Fibroblast of skin of left quadriceps (primary cell): ENCODE measurements at places on chromosomes 7 and 10.

GRCh38 chr7:101565601-101566209 lies 63.4 kb downstream of the MYL10 start:
- no peak for DNase-seq

DNA sequence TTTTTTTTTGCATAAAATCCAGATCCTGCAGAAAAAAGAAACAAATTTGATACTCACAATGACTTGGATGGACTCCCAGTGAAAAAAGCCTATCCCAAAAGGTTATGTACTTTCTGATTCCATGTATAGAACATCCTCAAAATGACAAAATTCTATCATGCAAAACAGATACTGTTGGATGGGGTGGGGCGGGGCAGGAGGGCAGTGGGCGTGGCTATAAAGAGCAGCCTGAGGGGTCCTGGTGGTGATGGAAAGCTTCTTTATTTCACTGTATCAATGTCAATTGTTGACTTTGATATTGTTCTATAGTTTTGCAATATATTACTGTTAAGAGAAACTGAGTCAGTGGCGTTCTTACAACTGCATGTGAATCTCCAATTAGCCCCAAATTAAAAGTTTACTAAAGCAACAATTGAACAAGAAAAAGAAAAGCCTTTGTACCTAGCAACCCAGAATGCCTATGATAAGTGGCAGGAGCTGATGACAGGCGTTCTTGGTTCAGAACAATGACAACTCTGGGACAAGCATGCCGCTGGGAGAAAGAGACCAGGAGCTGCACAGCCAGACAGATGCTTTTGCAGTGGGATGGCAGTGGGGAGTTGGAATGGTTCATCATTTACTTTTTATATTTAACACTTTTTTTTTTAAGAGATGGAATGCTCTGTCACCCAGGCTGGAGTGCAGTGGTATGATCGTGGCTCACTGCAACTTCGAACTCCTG lies 101.9 kb downstream of the LHPP start:
- no peak for DNase-seq

DNA sequence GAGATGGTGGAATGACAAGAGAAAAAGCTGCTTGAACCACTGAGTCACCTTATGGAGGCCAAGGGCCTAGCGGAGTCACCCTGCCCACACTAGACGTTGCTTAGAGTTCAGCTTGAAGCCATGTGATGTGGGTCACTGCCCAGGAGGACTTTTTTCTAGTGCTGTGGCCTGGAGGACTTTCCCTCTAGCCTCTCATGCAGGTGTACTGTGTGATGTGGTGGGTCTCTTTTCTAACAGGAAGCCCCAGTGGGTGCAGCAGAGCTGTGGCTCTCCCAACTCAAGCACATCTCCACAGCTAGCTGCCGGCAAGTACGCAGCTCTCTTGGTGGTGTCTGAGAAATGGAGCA lies 13.6 kb downstream of the POR start:
- no peak for DNase-seq

GRCh38 chr10:87684001-87684638 lies 24.4 kb downstream of the PAPSS2 start:
- DNase-seq, result no peak

DNA sequence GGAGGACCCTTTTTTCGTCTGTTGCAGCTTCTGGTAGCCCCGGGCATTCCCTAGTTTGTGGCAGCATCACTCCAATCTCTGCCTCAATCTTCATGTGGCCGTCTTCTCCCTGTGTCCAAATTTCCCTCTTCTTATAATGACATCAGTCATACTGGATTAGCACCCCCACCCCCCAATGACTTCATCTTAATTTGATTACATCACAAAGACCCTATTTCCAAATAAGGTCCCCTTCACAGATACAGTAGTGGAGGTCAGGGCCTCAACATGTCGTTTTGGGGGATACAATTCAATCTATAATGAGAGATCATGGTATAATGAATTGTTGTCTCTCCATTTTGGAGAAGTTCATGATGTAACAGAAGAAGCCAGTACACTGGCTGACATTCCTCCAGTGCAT lies 28.1 kb upstream of the EZH2 start:
- DNase-seq, result no peak

DNA sequence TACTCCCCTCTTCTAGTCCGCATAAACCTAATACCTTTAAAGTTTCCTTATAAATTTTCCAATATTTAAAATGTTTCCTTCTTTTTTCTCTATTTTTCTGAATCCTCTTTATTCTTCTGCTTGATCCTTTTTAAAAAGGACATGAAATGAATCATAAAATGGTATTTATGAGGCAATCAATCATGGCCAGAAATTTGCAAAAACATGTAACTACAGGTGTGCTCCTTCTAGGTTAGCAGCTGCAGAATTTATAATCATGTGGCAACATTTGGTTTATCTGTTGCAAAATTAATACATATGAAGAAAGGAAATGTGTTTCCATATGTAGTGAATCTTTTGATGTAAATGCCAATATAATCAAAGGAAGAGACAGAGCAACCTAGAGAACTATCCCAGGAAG lies 1008.5 kb downstream of the ANKRD7 start:
- no peak for DNase-seq

DNA sequence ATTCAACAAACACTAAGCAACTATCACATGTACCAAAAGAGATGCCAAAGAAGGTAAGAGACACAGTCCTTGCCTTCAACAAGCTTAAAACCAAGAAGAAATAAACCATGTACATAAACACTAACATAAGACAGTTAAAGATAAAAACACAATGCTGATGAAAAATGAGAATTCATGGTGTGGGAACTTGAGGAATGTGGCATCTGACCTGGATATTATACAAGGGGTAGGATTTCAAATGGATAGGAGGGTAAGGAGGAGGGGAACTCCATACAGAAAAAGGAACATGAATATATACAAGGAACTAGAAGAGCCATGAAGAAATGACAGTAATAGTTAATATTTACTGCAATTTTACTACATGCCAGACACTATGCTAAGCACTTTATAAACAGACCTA lies 11.0 kb downstream of the HIBADH start:
- no peak for DNase-seq

DNA sequence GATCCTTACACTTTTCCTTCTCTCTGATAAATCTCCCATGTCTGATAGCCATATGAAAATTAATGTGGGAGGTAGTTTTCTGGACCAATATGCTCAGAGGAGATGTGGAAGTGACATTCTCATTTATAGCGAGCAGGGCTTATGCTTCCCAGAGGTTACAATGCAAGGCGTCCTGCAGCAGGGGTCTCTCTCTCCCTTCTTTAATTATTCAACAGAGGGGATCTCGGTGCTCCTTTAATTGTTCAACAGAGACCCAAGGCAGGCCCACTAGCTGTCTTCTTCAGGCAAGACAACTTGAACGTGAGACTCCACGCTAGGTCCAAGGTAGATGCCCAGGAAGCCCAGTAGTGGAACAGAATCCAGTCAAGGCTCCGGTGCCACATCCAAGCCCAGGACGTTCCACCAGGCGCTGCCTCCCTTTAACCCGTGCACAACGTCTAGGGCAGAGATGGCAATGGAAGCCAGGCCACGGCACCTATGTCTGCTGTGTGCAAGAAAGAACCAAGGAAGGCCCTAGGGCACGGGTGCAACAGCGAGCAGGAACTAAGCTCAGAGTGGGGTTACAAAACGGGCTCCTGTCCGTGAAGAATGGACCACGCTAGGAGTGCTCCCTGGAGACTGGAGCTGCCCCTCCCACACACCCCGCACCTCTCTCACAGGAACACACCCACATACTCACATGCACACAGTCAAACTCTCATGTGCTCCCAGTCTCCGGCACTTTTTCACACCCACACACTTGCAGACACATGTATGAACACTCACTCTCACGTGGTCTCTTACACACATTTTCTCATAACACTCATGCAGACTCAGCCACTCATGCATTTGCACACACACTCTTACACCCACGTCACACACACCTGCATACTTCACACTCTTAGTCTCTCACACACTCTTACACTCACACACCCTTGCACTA lies 230.4 kb downstream of the TNS3 start:
- no peak for DNase-seq

- no peak for DNase-seq
Measured at GRCh38 chr7:117053432-117053831, 100.1 kb downstream of the ST7 start.

- no peak for DNase-seq
Measured at GRCh38 chr10:73991884-73992245, 6.1 kb upstream of the VCL start.

- DNase-seq, result no peak
Measured at GRCh38 chr10:106619346-106619745, 545.2 kb downstream of the SORCS1 start.

DNA sequence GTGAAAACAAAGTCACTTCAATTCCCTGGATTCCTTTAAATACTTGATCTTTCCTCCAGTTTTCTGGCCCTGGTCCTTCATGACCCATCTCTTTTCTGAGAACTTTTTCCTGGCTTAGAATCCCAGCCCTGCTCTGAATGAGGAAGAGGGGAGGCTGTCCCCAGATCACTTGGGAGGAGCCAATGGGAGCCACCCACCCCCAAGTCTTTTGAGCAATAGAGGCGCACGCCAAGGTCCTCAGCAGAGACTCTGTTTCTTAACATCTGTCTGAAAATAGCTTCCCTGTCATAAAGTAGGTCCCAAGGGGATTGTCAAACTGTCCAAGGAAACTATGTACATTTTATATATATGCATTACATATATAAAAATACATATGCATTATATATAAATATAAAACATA lies 126.8 kb downstream of the ADRA2A start:
- no peak for DNase-seq

DNA sequence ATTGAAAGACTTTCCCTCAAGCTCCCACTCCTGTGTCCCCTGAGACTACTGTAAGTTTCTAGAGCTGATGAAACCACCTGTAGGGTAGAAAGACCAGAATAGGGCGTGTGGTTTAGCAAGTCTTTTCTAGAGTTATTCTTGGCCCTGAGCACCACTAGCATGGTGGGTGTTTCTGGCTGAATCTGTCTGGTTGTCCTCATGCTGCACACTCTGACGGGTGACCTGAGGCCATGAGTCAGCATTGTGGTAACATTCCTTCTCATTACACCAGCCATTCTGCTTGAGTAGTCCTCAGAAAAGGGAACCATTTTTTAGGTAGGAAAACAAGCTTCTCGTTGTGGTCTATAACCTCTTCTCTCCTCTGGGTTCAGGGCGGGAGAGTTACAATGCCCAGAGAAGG lies 250.3 kb downstream of the SNX13 start:
- peak; percentile 78 for DNase-seq

DNA sequence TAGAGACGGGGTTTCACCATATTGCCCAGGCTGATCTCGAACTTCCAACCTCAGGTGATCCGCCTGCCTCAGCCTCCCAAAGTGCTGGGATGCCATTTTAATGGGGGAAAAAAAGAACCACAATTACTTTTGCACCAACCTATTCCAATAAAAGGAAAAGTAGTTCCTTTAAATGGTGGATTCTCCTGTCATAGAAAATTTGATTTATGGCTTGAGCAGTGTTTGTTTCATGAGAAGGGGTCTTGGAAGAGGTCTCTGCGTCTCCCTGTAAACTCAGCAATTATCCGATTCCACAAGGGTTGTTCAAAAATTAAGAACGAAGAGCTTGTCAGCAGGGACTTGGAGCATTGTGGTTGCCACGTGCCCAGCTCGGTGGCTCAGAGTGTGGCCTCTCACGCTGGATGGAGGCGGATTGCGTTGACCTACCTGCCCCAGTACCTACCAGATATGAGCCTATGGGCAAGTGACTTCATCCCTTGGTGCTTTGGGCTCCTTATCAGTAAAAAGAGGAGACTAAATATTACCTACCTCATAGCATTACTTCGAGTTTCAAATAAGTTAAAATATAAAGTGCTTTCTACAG lies 2.8 kb upstream of the TRIP6 start:
- DNase-seq, result no peak

- peak; percentile 65 for DNase-seq
Measured at GRCh38 chr10:76492026-76492425, 1060.6 kb downstream of the LRMDA start.

DNA sequence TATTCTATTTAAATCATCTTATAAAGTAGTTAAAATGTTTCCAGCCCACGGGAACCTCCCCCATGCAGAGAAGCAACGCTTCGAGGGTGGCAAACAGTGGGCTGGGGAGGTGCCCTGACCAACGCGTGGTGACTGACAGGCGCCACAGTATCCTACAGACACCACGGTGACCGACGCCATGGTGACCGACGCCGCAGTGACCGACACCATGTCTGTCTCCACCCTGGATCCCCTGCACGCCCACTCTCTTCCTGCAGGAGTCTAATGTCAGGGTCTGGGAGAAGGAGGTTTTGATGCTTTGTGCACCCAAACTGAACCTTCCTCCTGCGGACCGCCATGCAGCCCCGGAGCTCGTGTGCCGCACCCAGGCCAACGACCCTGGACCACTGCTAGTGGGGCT lies 464.4 kb downstream of the PTPRN2 start:
- DNase-seq, result no peak

DNA sequence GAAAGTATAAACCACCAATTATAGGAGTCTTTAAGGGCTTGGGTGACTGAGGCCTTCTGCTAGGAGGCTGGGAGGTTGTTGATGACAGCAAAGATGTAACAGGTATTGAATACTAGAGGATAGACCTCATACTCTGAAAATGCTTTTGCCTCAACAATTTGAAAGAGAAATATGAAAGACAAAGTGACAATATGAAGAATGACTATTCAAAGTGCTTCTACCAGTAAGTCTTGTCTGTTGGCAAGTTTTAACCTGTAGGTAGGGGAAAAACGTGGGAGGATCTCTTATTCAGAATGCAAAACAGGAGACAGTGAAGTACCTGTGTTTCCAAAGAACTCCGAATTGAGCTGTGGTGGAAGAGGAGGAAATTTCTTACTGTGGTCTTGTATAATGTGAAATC lies 38.2 kb downstream of the GBF1 start:
- DNase-seq, result no peak

GRCh38 chr7:36100226-36100625 lies 52.8 kb upstream of the EEPD1 start:
- DNase-seq, result peak; percentile 29

GRCh38 chr10:77182803-77183202 lies 454.8 kb downstream of the KCNMA1 start:
- no peak for DNase-seq

GRCh38 chr7:47326808-47327207 lies 255.1 kb downstream of the TNS3 start:
- peak; percentile 46 for DNase-seq

- no peak for DNase-seq
Measured at GRCh38 chr7:39421251-39421650, 145.0 kb upstream of the YAE1 start.

DNA sequence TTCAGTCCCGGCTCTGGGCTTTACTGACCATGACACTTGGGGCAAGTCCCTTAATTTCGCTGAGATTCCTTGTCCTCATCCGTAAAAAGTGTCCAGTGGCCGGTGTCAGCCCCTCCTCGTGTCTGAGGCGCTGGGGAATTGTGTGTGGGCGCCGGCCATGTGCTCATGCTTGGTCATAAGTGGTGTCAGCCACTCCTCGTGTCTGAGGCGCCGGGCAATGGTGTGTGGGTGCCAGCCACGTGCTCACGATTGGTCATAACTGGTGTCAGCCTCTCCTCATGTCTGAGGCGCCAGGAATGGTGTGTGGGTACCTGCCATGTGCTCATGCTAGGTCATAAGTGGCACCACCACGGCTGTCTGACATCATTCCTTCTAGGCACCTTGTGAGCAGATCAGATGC lies 40.7 kb upstream of the DMBT1 start:
- no peak for DNase-seq

- DNase-seq, result no peak
Measured at GRCh38 chr7:20401861-20402746, 71.4 kb downstream of the ITGB8 start.

- no peak for DNase-seq
Measured at GRCh38 chr7:81714306-81714705, 55.5 kb downstream of the HGF start.

- DNase-seq, result no peak
Measured at GRCh38 chr10:89926736-89927135, 225.3 kb downstream of the KIF20B start.

GRCh38 chr10:43888586-43888985 lies 239.9 kb upstream of the ZNF32 start:
- peak; percentile 96 for DNase-seq
